Mesenchymal stem cell (in vitro differentiated cells and primary cell): ENCODE measurements at places on chromosomes 6 and 20.
A peak's percentile ranks its signal among the peaks of the same experiment; 100 is the strongest.

GRCh38 chr20:39670988-39671387 lies 708.8 kb downstream of the DHX35 start:
- no peak for DNase-seq

DNA sequence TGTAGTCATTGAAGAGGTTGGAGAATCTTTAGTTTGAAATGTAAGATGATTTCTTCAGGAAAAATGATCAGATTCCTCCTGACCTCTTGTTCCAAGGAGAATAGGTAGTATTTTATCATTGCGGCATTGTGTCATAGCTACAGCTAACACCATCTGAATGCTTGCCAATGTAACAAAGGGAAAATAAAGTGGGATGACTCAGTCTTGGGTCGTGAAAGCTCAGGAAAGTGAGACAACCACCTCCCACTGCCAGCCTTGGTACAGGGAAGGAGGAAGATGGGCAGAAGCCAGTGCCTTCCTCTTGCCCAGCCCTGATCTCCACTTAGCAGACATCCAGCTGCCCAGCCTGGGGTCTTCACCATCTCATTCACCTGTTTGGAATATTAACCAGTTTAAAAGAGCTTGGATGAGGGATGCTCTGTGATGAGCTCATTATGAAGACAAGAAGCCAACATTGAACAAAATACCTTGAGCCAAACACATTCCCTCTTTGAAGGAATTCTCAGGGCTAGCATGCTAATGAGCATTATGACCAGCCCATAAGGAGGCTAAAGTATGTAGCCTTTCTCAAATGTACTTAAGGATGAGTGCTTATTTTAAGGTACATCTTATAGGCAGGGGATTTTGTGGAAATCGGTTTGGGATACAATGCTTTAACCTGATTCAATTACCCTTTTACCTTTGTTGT lies 40.0 kb upstream of the APCDD1L start:
- DNase-seq: peak; percentile 24

- no peak for DNase-seq
Observed at GRCh38 chr20:53550280-53551187, 43.1 kb downstream of the ZNF217 start.

GRCh38 chr6:155247618-155248007 lies 16.2 kb upstream of the CLDN20 start:
- DNase-seq: no peak
